ENCODE measurements at places on chromosomes 12 and 14. TPM values are rescaled to one million over a fixed set of nuclear protein-coding genes. Genes with fewer than 3 reads are reported as not detected.

- DNase-seq = peak; percentile 1
These were observed 62.9 kb downstream of the GLRX5 start for GRCh38 chr14:95597784-95598211.

Gene C3AR1
- under 0.01 TPM for total RNA-seq

Gene SCN8A
- total RNA-seq = 23.5 TPM

DNA sequence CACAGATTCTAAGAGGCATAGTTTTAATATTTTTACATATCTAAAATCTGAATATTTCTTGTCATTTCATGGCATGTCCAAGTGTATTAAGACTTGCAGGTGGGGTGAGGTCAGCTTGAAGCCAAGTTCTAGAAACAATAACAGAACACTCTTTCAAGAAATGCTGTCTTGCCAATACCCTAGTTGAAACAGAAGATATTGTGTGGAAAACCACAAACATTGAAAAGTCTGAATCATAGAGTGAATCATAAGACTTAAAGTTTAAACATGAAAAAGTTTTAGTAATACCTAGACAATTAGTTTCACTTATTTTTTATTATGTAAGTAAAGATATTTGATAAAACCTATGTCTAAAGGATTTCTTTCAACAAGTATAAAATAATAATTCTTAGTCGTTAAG lies 191.5 kb upstream of the CAND1 start:
- no peak for DNase-seq

GRCh38 chr12:38411426-38411825 lies 94.9 kb downstream of the ALG10B start:
- no peak for DNase-seq

Gene HOXC9
- 7.4 TPM for total RNA-seq

Gene A2M
- total RNA-seq = 20.9 TPM

Gene PPFIA2
- 4.7 TPM for total RNA-seq

- DNase-seq = no peak
These were observed 88.3 kb downstream of the FIGNL2 start for GRCh38 chr12:51760231-51760630.
